Myocyte (in vitro differentiated cells): ENCODE measurements at places on chromosomes 7 and 10. TPM values are rescaled to one million over a fixed set of nuclear protein-coding genes. Genes with fewer than 3 reads are reported as not detected.

The C7orf33 gene
- total RNA-seq, result not detected in 2 replicates

The FKBP9 gene
- 195 and 200 TPM in 2 replicates for total RNA-seq

The CYP26C1 gene
- total RNA-seq, result 0.10 TPM in 1 of 2 replicates, not detected in the other

The ABCC2 gene
- total RNA-seq, result 0.05 and 0.32 TPM in 2 replicates

The CALU gene
- total RNA-seq, result 672 and 951 TPM in 2 replicates

The DNAH11 gene
- total RNA-seq, result 0.05 and 0.13 TPM in 2 replicates

The ADRA2A gene
- 0.31 and 1.3 TPM in 2 replicates for total RNA-seq

The CCAR1 gene
- 42.1 and 44.2 TPM in 2 replicates for total RNA-seq

The NANOS1 gene
- total RNA-seq, result 3.2 and 5.1 TPM in 2 replicates

The MRM2 gene
- total RNA-seq, result 21.1 and 26.1 TPM in 2 replicates

The ZDHHC4 gene
- total RNA-seq, result 84.3 and 103 TPM in 2 replicates

The LBX1 gene
- 11.7 and 14.1 TPM in 2 replicates for total RNA-seq

The FANK1 gene
- 1.4 and 2.5 TPM in 2 replicates for total RNA-seq

The GPR37 gene
- total RNA-seq, result 0.42 and 0.62 TPM in 2 replicates

The CALML3 gene
- total RNA-seq, result not detected in 2 replicates

The SORCS1 gene
- total RNA-seq, result 0.10 TPM in 1 of 2 replicates, not detected in the other

The NUTM2E gene
- total RNA-seq, result 0.21 TPM in 1 of 2 replicates, not detected in the other

The NKX1-2 gene
- total RNA-seq, result not detected in 2 replicates

The ZNF736 gene
- 7.6 and 10.2 TPM in 2 replicates for total RNA-seq

The AKR1C2 gene
- total RNA-seq, result 33.3 and 49.4 TPM in 2 replicates

The ITPRID1 gene
- total RNA-seq, result not detected in 2 replicates

The ZNF775 gene
- 17.8 and 21.2 TPM in 2 replicates for total RNA-seq

The FAM171A1 gene
- total RNA-seq, result 14.0 and 15.0 TPM in 2 replicates

The PSD gene
- 0.10 and 0.32 TPM in 2 replicates for total RNA-seq

The TFR2 gene
- total RNA-seq, result not detected in 2 replicates

The LRRC17 gene
- 533 and 907 TPM in 2 replicates for total RNA-seq

The AKR1C4 gene
- total RNA-seq, result not detected in 2 replicates

The ITIH2 gene
- not detected in 2 replicates for total RNA-seq

The DIP2C gene
- 28.7 and 31.9 TPM in 2 replicates for total RNA-seq

The INMT gene
- total RNA-seq, result 3.7 and 5.4 TPM in 2 replicates

The CYP3A7 gene
- total RNA-seq, result 0.29 and 0.47 TPM in 2 replicates

The DNMBP gene
- 12.8 and 16.1 TPM in 2 replicates for total RNA-seq

The ADAM12 gene
- 14.4 and 15.5 TPM in 2 replicates for total RNA-seq

The CRYGN gene
- total RNA-seq, result 0.16 TPM in 1 of 2 replicates, not detected in the other

The TAS2R41 gene
- total RNA-seq, result not detected in 2 replicates

The AKR1C8 gene
- not detected in 2 replicates for total RNA-seq

The POLR1F gene
- total RNA-seq, result 21.2 and 28.4 TPM in 2 replicates

The AQP1 gene
- total RNA-seq, result 2.1 and 3.9 TPM in 2 replicates

The LLCFC1 gene
- total RNA-seq, result not detected in 2 replicates

The HMX2 gene
- total RNA-seq, result not detected in 2 replicates

The VAX1 gene
- not detected in 2 replicates for total RNA-seq

The MMD2 gene
- not detected in 2 replicates for total RNA-seq

The SH2B2 gene
- 32.1 and 51.6 TPM in 2 replicates for total RNA-seq

The SPDYE2 gene
- not detected in 2 replicates for total RNA-seq

The HTR5A gene
- total RNA-seq, result not detected in 2 replicates

The UCMA gene
- not detected in 2 replicates for total RNA-seq

The ASAH2 gene
- 0.99 and 2.4 TPM in 2 replicates for total RNA-seq

The PNLIPRP3 gene
- 0.56 and 0.99 TPM in 2 replicates for total RNA-seq

The LRRC18 gene
- not detected in 2 replicates for total RNA-seq

The MINPP1 gene
- total RNA-seq, result 23.9 and 24.9 TPM in 2 replicates

The GDF2 gene
- total RNA-seq, result not detected in 2 replicates

The FZD8 gene
- total RNA-seq, result 5.2 TPM in 2 replicates

The GOT1 gene
- 25.2 and 53.3 TPM in 2 replicates for total RNA-seq

The PCLO gene
- 1.4 and 2.2 TPM in 2 replicates for total RNA-seq

The DLX6 gene
- total RNA-seq, result 0.27 TPM in 1 of 2 replicates, not detected in the other

The INHBA gene
- total RNA-seq, result 5.8 TPM in 2 replicates

The CPVL gene
- total RNA-seq, result 0.47 and 0.62 TPM in 2 replicates
